ENCODE measurements at places on chromosomes 11 and 22.

- peak; percentile 37 for DNase-seq
Observed at GRCh38 chr11:73889019-73889418, 12.2 kb downstream of the PAAF1 start.

DNA sequence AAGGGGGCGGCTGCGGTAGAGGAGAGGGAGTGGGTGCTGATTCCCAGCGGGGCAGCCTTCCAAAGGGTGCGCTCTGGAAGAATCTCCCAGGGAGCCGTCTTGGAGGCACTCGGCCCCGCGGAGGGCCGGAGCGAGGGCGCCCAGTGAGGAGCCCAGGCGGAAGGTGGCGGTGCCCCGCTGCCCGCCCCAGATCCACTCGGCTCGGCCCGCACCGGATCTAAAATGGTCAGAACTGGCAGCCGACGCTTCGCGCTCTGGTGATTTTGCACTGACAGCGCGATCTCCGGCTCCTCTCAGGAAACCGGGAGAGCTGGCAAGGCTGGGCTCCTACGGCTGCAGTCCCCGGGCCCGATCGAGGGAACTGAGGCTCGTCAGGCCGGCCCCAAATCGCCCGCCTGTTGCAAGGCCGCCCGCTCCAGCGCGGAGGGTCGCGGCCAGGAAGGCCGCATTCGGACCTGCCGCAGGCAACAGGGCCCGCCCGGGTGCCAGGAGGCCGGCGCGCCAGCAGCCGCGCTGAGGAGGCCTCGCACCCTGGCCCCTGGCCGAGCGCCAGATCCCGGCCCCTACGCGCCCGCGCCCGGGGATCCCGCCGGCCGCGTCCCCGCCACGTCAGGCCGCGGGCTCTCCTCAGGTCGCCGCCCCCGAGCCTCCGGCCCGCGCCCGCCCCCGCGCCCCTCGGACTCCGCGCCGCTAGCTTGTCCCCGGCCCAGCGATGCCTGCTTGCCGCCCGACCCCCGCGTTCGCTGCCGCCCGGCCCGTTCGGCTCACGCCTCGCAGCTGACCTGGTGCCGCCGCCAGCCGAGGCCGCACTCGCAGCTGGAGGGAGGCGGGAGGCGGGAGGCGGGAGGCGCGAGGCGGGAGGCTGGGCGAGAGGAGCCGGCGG is at the start of gene KLHL22:
Gene KLHL22, minus strand, starts transcription at position 818 of the 883 bp plus-strand sequence. CDS start 6,584 bp downstream, outside the sequence.
- DNase-seq = peak; percentile 26

DNA sequence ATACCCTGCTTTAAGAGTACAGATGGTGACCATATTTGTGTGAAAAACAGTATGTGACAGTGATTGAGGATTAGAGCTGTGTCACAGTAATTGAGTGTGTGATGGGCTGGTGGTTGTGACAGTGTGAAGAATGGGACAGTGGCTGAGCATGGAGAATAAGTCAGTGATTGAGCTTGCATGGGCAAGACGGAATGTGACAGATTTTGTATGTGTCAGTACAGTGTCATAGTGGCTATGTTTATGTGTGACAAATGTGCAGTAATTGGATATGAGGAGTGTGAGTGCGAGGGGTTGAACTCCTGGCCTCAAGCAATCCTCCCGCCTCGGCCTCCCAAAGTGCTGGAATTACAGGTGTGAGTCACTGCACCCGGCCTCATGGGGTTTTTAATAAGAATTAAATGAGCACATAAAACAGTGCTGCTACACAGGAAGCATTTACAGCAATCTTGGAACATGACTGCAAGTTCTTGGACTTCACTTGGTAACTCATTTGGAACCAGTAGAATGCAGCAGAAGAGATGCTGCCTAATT is 583 bp upstream of the RRAS2 start:
- peak; percentile 35 for DNase-seq

- DNase-seq = no peak
Observed at GRCh38 chr11:44300844-44301563, 8.9 kb downstream of the ALX4 start.

GRCh38 chr11:57341250-57341808 is 3.2 kb downstream of the P2RX3 start:
- no peak for DNase-seq

DNA sequence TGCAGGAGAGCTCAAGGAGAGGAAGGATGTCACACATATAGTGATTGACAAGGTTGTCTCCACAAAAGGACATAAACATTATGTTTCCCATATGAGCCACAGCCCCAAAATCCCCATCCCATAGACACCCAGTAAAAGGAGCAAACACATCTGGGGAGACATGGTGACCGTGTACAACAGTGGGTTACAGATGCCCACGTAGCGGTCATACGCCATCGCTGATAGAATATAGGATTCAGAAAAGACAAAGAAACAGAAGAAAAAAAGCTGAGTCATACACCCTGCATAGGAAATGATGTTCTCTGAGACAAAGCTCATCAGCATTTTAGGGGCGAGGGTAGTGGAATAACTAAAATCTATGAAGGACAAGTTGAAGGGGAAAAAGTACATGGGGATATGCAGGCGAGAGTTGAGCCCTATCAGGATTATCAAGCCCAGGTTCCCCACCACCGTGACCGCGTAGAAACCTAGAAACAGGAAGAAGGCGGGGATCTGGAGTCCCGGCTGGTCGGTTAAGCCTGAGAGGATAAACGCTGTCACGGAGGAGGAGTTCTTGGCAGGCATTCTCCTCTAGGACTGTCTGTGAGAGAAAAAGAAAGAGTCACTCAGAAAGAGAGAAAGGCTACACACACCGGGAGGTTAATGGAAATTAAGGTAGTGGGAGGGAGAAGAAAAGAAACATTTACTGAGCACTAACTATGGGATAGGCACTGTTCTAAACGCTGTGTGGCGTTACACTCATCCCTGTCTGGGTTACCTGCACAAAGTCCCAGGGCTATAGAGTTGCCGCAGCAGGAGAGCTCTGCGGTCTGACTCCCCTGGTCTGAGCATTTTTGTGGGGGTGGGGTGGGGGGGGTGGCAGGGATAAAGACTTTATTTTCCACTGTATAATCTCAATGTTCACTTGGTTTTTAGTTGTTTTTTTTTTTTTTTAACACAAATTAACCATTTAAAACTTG is 36.1 kb upstream of the OR8B8 start:
- peak; percentile 52 for DNase-seq

DNA sequence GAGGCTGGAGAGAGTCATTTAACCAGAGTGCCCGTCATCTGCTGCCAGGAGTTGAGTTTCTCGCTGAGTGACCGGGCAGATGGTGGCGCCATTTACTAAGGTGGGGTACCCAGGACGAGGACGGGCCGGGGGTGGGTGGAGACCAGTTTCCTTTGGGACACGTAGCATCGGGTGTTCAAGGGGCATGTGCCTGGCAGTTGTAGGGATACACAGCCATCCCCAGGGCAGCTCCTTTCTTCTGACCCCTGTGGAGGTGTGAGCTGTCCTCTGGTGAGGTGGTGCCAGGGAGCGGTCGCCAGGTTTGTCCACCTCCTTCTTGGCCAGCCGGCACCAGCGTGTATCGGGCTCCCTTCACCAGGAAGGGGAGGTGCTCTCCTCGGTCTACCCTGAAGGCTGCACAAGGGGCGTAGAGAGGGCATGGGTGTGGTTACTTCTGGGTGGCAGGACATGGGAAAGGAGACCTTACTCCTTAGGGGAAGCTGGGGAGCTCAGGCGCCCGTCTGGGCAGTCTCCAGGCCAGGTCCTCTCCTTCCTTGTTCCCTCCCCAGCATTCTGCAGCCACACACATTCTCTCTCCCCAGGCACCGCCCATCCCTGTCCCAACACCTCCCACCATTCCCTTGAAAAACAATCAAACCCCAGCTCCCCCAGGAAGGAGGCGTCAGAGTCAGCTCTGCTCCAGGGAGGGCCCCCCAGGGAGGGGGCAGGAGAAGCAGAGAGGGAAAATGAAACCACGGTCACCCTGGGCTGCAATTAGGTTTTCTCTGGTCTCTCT is 10.3 kb upstream of the MB start:
- peak; percentile 90 for DNase-seq

GRCh38 chr22:23149743-23150238 is 4.5 kb downstream of the RAB36 start:
- DNase-seq = no peak

DNA sequence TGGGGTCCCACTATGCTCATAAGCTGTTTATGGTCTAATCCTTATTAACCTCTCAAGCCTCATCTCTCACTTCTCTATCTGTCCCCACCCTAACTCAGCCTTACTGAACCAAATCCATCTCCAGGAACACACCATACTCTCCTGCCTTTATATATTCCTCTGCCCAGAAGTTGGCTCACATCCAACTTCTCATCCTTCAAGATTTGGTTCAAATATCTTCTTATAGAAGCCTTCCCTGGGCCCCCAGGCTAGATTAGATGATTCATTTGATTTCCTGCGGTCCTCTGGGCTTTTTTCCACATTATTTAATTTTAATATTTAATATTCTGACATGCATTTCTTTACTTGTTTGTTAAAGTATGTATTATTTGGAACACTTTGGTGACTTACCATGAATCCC is 23.2 kb downstream of the MEI1 start:
- DNase-seq = no peak

DNA sequence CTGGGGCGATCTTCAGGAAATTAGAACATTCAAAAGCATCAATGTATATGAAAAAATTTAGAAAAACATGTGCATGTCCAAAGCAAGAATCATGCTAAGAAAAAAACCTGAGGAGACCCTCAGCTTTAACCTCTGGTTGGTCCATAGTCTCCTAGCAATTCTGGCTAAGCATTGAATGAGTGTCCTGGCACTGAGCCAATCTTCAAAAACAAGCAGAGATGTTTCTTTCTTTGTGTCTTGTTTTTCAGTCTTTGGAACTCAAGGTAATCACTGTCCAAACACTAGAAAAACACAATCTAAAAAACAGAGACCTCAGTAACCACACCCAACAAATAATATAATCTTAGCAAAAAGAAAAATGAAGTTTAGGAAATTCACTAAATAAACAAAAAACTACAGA is 205.4 kb upstream of the CARD18 start:
- no peak for DNase-seq
